Activated naive CD4-positive, alpha-beta T cell (primary cell): ENCODE measurements at places on chromosomes 12 and 14.

- DNase-seq: no peak
These were observed 28.1 kb downstream of the BTBD7 start for GRCh38 chr14:93304771-93305170.

- no peak for DNase-seq
These were observed 9.8 kb downstream of the FRMD6 start for GRCh38 chr14:51661504-51661903.

DNA sequence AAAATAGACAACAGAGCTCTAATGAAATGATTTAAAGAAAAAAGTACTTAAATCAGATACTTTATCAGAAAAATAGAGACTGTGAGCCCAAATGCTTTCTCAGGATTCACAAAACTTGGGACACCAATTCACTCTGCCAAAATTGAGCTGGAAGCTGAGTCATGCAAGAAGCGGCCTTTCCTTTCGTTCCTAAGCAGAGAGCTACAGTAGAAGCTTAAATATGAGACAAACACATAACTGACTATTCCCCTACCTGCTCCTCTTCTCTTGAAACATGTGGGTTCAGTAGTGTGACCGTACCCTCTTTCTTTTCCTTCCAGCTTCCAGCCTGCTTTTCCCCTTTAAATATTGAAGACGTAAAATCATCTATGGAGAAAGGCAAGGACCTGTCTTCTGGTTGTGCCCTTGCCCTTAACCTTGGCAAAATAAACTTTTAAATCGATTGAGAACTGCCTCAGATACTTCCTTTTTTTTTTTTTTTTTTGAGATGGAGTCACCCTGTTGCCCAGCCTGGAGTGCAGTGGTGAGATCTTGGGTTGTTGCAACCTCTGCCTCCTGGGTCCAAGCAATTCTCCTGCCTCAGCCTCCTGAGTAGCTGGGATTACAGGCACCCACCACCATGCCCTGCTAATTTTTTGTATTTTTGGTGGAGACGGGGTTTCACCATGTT, 4.4 kb upstream of the SDS start:
- no peak for DNase-seq

DNA sequence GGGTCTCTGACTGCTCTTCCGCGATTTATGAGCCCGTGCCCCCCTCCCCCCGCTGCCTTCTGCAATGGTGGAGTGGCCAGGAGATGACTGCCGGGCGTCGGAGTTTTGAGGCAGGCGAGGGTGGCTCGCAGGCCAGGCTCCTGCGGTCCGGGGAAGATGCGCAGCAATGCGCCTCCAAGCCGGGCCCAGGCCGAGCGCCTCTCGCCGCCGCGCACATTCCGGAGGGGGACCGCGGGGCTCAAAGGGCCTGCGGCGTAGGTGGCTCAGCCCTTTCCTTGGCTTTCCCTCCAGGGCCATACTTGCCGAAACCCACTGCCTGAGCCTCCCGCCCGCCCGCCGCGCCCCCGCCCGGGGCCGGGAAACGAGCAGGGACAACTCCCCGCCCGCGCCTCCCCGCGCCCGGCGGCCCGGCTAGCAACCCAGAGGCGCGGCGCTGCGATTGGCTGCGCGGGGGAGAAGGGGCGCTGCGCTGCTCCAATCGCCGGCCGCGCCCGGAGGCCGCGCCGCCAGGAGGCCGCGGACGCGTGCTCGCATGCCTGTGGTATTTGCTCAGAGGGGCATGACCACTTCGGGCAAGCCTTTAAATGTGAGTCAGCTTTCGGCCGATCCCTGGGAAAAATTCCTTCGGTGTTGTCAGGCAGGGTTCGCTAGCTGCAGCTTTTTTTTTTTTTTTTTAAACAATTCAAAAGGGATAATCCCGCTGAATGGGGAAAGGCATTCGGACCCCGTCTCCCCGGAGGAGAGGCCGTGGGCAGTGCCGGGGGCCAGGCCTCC, 157.9 kb upstream of the PARP11 start:
- peak; percentile 23 for DNase-seq

DNA sequence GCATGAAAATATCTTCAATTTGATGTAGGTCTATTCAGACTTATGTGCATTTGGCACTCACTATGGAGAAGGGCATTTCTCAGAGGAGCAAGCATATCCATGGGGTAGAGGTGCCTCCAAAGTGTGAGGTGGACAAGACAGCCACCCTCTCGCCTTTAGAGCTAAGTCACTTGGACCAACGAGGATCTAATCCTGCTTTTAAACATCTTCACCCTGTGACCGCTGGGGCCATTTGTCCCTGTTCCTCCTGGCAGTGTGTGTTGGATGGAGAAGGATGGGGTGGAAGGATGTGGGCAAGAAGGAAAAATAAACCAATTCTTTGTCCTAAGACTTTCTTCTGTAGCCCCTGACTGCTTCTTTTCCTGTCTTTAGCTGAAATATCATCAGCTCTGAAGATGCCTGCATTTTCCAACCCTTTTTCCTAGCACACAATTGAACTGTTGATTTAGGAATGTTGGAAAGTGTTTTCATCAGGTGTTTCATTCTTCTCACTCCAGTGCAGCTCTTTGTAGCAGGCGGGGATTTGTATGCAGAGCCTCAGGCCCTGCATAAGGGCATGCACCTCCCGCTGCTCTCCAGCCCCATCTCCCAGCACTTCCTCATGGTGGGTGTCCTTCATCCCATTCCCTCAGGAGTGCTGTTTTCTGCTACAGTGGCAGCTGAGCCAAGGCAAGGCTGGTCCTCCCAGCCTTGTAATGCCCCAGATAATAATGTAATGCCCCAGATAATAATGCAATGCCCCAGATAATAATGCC, 5.3 kb downstream of the FGF6 start:
- DNase-seq: no peak

DNA sequence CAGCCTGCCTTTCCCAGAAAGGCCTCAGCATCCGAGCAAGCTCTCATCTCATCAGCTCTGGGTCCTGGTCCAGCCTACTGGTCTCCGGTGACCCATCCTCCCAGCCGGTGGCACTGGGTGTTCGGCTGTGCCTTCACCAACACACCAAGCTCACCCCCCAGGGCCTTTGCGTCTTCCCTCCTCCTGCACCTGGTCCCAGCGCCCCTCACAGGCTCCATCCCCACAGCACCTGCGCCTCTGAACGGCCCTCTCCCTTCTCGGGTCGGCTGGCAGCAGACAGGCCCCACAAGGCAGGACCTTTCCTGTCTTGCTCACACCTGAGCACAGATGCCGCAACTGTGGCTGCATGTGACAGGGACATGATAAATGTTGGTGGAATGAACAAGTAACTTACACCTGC, 13.1 kb downstream of the P2RX2 start:
- no peak for DNase-seq

- no peak for DNase-seq
These were observed 3.3 kb downstream of the FLRT2 start for GRCh38 chr14:85533023-85533860.

GRCh38 chr12:124744273-124744640, 119.4 kb downstream of the SCARB1 start:
- DNase-seq: no peak

- no peak for DNase-seq
These were observed 47.9 kb upstream of the SOCS2 start for GRCh38 chr12:93524386-93525133.

GRCh38 chr14:104187931-104188726, 49.7 kb downstream of the KIF26A start:
- no peak for DNase-seq

- DNase-seq: no peak
These were observed 2.5 kb upstream of the OR4N2 start for GRCh38 chr14:19801118-19801464.

DNA sequence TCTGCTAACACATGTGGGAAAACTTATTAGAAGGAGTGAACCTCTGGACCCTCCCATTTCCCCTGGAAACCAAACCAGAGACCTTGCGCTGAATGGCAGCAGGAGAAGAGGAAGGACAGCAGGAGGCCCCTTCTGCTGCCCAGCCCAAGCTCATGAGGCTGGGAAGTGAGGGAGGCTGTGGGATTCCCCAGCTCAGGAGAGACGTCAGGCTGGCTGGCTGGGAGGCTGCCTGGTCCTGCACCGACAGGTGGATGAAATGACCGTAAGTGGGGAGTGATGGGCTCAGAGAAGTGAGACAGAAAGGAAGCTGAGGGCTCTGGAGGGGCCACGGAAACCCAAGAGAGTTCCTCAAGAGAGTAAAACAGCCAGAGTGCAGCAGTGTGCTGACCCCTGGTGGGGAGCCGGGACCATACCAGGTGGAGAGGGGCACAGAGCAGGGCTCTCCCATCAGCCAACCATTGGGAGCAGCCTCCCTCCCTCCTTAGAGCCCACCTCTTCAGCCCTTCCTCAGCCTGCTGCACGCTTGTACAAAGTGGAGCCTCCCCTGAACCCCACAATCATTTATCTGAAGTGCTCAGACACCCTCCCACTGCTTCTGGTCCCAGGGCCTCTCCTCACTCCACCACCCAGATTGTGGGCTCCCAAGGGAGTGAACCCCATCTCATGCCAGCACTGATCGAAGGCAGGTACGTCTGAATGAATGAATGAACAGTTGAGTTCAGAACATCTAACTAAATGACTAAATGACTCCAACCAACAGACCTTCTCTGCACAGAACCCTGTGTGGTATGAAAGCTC, 14.0 kb downstream of the TAMALIN start:
- peak; percentile 38 for DNase-seq

- no peak for DNase-seq
These were observed 283.2 kb downstream of the RPAP3 start for GRCh38 chr12:47422611-47423010.

DNA sequence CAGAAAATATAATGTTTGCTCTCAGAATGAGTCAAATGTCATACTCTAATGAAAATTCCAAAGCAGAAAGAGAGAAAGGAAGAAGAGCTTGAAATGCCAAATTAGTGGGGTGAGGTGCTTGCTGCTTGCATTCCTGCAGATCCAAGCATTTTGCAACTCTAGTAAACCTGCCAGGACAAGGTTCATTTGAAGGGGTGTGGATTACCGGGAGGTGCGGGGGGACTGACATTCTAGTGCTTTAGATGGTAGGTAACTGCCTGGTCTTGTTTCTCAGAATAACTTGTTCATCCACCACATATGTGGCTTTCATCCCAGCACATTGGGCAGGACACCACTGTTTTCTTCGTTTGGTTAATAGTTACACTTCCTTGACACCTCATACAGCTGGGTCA, 144.4 kb downstream of the AKAP6 start:
- no peak for DNase-seq

GRCh38 chr12:57760347-57760982, 5.6 kb downstream of the MARCHF9 start:
- no peak for DNase-seq

- peak; percentile 28 for DNase-seq
These were observed 1.8 kb downstream of the SLC38A1 start for GRCh38 chr12:46266869-46267574.

- DNase-seq: no peak
These were observed 2.8 kb downstream of the CFAP73 start for GRCh38 chr12:113152196-113152834.

DNA sequence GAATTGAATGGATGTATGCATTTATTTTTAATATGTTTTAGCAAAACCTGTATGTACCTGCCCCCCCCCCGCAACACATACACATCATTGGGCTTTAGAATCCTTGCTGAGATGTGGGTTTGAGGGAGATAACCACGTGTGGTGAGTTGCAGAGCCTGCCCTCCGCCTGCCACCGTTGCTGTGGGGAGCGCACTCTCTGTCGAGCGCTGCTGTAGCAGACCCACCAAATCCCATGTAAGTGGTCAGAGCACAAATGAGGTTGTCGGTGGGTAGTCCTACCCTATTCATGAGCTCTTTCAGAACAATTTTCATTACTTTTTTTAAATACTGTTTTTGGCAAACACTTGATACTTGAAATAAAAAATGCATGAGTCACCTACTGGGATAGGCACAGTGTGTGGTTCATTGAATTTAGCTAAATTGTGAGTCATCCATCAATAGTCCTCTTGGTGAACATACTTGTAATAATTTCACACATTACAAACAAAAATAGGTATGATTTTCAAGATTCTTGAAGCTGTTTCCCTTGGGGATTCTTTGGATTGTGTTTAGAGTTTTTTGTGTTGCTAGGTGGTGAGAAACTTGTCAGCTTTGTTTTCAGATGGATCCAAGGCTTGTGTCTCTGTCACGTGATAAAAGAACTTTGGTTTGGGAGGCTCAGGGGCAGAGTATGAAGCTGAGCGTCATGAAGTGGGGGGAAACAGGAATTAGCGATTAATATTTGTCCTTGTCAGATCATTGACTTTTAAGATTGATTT, 107.6 kb downstream of the PTCSC3 start:
- no peak for DNase-seq

DNA sequence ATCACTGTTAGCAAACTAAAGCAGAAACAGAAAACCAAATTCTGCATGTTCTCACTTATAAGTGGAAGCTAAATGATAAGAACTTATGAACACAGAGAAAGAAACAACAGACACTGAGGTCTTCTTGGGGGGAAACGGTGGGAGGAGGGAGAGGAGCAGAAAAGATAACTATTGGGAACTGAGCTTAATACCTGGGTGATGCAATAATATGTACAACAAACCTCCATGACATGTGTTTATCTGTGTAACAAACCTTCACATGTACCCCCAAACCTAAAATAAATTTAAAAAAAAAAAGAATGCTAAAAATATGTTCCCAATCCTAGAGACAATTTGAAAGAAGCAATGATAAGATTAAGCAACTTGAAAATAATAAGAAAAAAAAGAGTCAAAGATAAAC, 89.5 kb downstream of the SOX5 start:
- DNase-seq: no peak

DNA sequence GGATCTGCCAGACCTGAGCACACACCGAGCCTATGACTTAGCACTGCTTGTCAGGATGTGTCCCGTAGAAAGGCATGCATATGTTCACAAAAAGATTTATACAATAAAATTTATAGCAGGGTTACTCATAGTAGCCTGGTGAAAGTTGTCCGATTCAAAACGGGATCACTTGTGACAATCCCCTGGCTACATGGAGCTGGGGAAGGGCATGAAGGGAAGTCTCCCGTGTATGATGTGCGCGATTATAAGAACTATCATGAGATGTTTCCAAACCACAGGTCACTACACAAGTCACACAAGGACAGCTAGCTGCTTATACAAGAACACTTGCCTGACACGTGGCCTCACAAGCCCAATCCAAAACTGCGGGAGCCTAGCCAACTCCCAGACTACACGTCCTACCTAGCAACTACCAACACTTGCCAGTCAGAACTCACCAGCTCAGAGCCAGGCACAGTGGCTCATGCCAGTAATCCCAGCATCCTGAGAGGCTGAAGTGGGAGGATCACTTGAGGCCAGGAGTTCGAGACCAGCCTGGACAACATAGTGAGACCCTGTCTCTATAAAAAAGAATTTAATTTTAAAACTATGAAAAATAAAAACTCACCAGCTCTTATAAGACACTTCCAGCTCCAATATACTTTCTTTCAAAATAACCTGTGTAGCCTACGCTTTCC, 7.5 kb upstream of the CDCA4 start:
- no peak for DNase-seq

DNA sequence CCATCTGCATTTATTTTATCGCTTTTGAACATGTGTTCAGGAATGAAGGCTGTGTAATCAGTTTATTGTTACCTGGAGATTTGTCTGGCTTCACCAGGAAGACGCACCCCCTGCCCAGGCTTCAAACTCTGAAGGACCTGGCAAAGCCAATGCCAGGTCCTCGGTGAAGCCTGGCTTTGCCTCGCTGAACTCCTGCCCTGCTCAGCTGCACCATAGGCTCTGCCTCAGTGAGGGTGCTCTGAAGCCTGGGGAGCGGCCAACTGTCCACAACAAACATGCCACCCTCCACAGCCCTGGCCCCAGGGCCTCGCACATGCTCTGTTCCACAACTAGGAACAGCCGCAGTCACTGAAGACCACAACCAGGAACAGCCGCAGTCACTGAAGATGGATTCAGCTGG, 66.9 kb downstream of the NTF3 start:
- DNase-seq: no peak
